ENCODE measurements at places on chromosomes 1 and 21. TPM values are rescaled to one million over a fixed set of nuclear protein-coding genes. Genes with fewer than 3 reads are reported as not detected.

DNA sequence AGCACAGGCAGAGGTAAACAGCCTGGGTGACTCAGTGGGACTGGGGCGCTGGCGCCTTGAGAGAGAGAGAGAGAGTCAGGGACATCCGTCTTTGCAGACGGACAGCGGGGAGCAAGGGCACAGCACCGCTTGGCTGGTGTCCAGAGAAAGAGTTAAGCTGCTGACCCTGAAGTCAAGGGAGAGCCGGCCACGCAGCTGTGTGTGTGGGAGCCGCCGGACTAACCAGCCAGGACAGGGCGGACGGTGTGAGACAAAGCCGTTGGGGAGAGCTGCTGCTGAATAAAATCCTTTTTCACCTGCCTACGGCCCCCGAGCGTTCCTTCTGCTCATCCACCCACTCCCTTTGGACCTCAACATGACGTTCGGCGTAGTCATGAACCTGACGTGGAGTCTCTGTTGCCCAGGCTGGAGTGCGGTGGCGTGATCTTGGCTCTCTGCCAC, 14.5 kb downstream of the CFAP74 start:
- peaks cover 20% of the 10 kb centered on the region for H3K4me1 ChIP-seq
- peak; percentile 63 for DNase-seq
- H3K36me3 ChIP-seq: no peaks in the 10 kb centered on the region
- no peaks in the 10 kb centered on the region for H3K27me3 ChIP-seq
- peak overlapping the region; percentile 87 for H3K27ac ChIP-seq

GRCh38 chr1:28926629-28927265, 12.4 kb downstream of the EPB41 start:
- H3K4me1 ChIP-seq: no peaks in the 10 kb centered on the region
- no peak for DNase-seq
- H3K27ac ChIP-seq: no peak overlapping the region
- H3K36me3 ChIP-seq: no peaks in the 10 kb centered on the region
- H3K4me3 ChIP-seq: no peak overlapping the region

DNA sequence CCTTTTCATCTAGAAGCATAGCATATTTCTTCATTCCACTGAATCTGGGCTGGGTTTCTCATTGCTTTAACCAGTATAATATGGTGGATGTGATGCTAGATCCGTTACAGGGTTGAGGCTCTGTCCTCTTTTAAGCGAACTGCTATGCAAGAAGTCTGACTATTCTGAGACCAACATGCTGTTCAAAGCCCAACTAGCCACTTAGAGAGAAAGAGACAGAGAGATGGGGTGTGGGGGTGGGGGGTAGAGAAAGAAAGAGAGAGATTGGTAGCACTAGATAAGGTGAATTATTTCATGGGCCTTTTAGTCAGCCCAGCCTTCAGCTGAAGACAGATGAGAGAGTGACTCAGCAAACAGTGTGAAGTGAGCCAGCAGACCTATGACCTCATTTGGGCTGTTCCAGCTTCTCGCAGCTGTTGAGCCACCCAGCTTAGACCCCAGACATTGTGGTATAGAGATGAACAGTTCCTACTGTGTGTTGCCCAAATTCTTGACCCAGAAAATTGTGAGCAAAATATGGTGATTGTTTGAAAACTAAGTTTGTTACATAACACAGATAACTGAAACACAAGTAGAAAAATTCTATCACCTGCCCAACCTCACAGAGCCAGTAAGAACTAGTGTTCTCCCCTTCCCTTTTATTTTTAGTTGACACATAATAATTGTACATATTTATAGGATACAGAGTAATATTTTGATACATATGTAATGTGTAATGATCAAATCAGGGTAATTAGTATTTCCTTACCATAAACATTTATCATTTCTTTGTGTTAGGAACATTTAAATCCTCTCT, 40.7 kb upstream of the PRKACB start:
- H3K4me3 ChIP-seq: no peak overlapping the region
- H3K27me3 ChIP-seq: no peaks in the 10 kb centered on the region
- H3K27ac ChIP-seq: no peak overlapping the region
- H3K4me1 ChIP-seq: peaks cover 6% of the 10 kb centered on the region
- no peaks in the 10 kb centered on the region for H3K36me3 ChIP-seq

DNA sequence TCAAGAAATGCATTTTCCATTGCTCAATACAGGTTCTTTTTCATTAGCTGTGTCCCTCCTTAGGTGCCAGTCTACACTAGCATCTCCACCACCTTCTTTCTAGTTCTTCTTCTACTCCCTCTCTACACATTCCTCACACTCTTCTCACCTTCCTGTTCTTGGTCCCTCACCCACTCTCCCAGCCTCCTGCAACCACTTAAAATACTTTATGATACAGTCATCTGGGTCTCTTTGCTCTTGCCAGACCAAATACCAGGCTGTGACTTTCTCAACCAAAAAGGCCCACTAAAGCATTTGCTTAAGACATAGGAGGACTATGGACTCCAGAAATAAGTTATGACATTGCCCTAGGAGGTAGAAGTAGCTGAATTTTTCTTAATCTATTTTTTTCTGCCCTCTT, 35.1 kb downstream of the PIGM start:
- no peak overlapping the region for H3K4me3 ChIP-seq
- peaks cover 12% of the 10 kb centered on the region for H3K4me1 ChIP-seq
- H3K27ac ChIP-seq: no peak overlapping the region
- DNase-seq: no peak
- H3K27me3 ChIP-seq: peaks cover 17% of the 10 kb centered on the region

- no peak for DNase-seq
- no peaks in the 10 kb centered on the region for H3K27me3 ChIP-seq
- no peak overlapping the region for H3K27ac ChIP-seq
- H3K4me1 ChIP-seq: no peaks in the 10 kb centered on the region
- H3K36me3 ChIP-seq: peaks cover 100% of the 10 kb centered on the region
These were observed 21.2 kb downstream of the MCM3AP start for GRCh38 chr21:46264046-46264689.

GRCh38 chr1:9410737-9411297, 118.1 kb downstream of the SPSB1 start:
- H3K36me3 ChIP-seq: no peaks in the 10 kb centered on the region
- H3K4me3 ChIP-seq: no peak overlapping the region
- H3K27me3 ChIP-seq: no peaks in the 10 kb centered on the region
- no peak overlapping the region for H3K27ac ChIP-seq

DNA sequence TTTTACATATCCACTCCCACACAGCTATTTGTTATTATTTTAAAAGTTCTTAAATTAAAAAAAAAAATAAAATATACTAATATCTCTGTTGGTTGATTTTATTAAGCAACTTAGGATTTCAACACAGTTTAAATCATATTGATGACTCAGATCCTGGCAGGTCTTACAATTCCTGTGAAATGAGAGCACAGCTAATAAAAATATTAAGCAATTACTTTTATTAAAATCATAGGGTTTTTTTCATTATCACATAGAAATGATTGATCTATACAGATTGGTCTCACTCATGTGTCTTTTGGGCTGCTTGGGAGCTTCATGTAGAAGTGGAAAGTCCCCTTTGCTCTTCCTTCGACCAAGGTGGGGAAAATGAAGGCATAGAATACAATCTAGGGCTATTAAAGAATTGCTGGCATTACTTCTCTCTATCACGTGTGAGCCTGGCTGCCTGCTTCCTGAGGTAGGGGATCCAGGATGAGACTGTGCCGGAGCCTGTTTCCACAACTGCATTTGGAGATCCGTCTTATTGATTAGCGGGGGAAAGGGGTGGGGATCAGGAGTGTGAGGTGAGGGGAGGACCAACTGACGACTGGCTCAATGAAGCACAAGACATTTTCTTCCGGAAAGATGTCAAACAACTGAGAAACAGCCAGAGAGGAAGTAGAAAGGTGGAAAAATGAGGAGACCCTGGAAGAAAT, 858.0 kb downstream of the USP25 start:
- DNase-seq: no peak
- peak overlapping the region; percentile 70 for H3K27ac ChIP-seq
- H3K4me1 ChIP-seq: peaks cover 18% of the 10 kb centered on the region
- no peaks in the 10 kb centered on the region for H3K36me3 ChIP-seq
- no peaks in the 10 kb centered on the region for H3K27me3 ChIP-seq

DNA sequence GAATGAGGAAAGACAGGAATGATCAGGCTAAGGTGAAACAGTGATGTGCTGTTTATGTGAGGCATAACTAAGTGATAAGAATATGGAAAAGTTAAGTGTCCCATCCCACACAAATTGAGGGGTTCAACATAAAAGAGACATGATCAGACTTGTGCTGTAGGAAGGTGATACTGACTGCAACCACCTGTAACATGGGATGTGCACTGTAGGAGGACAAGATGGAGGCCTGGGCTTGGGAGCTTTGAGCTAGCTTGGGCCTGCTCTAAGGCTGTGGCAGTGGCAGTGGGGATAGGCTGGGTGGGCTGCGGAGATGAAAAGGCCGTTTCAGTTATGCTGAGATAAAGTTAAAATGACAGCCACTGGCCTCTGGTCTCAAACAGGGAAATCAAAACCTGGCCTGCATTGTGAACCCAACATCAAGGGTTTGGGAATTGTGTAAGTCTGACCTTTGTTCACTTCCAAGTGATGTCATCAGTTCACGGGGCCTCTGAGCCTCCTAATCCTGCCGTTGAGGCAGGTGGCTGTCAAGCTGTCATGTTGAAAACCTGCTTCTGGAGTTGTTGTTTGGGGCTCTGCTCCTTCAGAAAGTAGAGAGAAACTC, 61.2 kb upstream of the TENT5C start:
- DNase-seq: no peak
- no peak overlapping the region for H3K4me3 ChIP-seq
- no peaks in the 10 kb centered on the region for H3K4me1 ChIP-seq
- H3K36me3 ChIP-seq: no peaks in the 10 kb centered on the region

DNA sequence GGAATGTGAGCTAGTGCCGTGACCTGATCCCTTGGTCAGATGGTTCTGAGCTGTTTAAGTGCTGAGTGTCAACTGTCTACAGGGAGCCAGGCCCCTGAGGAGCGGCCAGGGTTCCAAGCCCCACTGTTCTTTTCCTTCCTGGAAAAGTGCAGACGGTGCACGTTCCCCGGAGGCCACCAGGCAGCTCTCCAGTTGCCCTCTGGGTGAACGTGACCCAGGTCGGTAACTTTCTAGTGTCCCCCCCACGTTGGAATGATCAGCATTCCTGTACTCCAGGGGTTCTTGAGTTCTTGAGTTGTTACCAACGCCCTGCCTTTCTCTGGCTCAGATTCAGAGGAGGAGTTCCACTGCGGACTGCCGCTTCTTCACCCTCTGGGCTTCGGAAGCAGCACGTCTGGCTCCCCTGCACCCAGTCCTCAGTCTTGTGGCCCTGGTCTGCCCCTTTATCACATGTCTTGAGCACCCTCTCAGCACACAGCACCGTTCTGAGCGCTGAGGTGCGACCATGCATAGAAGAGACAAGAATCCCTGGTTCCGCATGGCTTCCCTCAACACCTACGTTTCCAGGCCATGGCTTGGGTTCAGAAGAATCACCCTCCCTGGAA, 131.5 kb downstream of the DHRS3 start:
- peak; percentile 64 for DNase-seq
- no peaks in the 10 kb centered on the region for H3K27me3 ChIP-seq
- H3K4me1 ChIP-seq: peaks cover 35% of the 10 kb centered on the region
- no peaks in the 10 kb centered on the region for H3K36me3 ChIP-seq
- no peak overlapping the region for H3K27ac ChIP-seq

GRCh38 chr1:201251411-201251810, 31.9 kb upstream of the PKP1 start:
- no peak overlapping the region for H3K27ac ChIP-seq
- no peak for DNase-seq
- no peaks in the 10 kb centered on the region for H3K4me1 ChIP-seq
- H3K4me3 ChIP-seq: no peak overlapping the region
- H3K27me3 ChIP-seq: no peaks in the 10 kb centered on the region
- H3K36me3 ChIP-seq: no peaks in the 10 kb centered on the region

GRCh38 chr1:219699870-219700269, 87.0 kb upstream of the ZC3H11B start:
- H3K36me3 ChIP-seq: no peaks in the 10 kb centered on the region
- no peak for DNase-seq
- no peak overlapping the region for H3K27ac ChIP-seq
- H3K27me3 ChIP-seq: no peaks in the 10 kb centered on the region
- no peak overlapping the region for H3K4me3 ChIP-seq

- H3K36me3 ChIP-seq: no peaks in the 10 kb centered on the region
- peak; percentile 24 for DNase-seq
- peak overlapping the region; percentile 36 for H3K27ac ChIP-seq
- H3K27me3 ChIP-seq: no peaks in the 10 kb centered on the region
- H3K4me1 ChIP-seq: no peaks in the 10 kb centered on the region
These were observed 4.5 kb downstream of the PLA2G2A start for GRCh38 chr1:19974822-19975416.

- no peaks in the 10 kb centered on the region for H3K36me3 ChIP-seq
- no peaks in the 10 kb centered on the region for H3K27me3 ChIP-seq
- no peak for DNase-seq
These were observed 98.5 kb downstream of the RERE start for GRCh38 chr1:8718850-8719361.

DNA sequence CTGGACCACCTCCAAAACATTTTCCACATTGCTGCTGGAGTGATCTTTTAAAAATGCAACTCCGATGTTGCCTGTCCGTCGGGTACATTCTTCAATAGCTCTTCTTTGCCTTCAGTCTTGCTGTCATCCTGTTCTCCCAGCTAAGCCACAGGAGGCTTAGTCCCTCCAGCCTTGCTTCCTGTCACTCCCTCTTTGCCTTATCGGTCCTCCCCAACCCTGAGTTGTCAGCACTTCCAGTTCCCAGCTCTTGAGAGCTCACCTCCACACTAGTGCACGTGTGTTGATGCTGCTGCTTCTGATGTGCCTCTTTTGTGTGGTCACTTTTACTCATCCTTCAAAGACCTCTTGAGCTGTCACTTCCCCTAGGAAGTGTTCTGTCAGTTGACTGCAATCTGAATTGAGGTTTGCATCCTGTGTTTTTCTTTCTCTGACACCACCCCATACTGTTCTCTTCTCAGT, 15.3 kb downstream of the UCK2 start:
- H3K36me3 ChIP-seq: no peaks in the 10 kb centered on the region
- no peaks in the 10 kb centered on the region for H3K27me3 ChIP-seq
- H3K4me1 ChIP-seq: no peaks in the 10 kb centered on the region
- no peak overlapping the region for H3K4me3 ChIP-seq
- H3K27ac ChIP-seq: no peak overlapping the region

DNA sequence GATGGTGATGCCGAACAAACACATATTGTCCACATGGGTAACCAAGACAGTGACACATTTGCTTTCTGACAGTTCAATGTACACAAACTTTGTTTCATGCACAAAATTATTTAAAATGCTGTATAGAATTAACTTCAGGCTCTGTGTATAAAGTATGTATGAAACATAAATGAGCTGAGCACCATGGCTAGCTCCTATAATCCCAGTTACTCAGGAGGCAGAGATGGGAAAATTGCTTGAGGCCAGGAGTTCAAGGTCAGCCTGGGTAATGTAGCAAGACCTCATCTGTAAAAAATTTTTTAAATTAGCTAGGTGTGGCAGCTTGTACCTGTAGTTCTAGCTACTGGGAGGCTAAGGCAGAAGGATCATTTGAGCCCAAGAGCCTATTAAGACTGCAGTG, 19.2 kb upstream of the RC3H1 start:
- no peak for DNase-seq
- no peaks in the 10 kb centered on the region for H3K36me3 ChIP-seq
- no peaks in the 10 kb centered on the region for H3K4me1 ChIP-seq
- H3K4me3 ChIP-seq: no peak overlapping the region

GRCh38 chr1:15001317-15001915, 152.1 kb upstream of the TMEM51 start:
- H3K27ac ChIP-seq: no peak overlapping the region
- DNase-seq: no peak
- H3K27me3 ChIP-seq: no peaks in the 10 kb centered on the region
- no peaks in the 10 kb centered on the region for H3K36me3 ChIP-seq
- no peak overlapping the region for H3K4me3 ChIP-seq
- no peaks in the 10 kb centered on the region for H3K4me1 ChIP-seq

Gene SHISAL2A
- total RNA-seq: not detected

Gene PTAFR
- total RNA-seq: 2.2 TPM

Gene KRTAP25-1
- not detected for total RNA-seq

Gene SPRR3
- not detected for total RNA-seq

Measured in heart right ventricle (tissue), 16 donors.